Colonic mucosa (tissue), 4 donors: ENCODE measurements at places on chromosomes 6 and 20. TPM values are rescaled to one million over a fixed set of nuclear protein-coding genes. Genes with fewer than 3 reads are reported as not detected.
A peak's percentile ranks its signal among the peaks of the same experiment; 100 is the strongest.

DNA sequence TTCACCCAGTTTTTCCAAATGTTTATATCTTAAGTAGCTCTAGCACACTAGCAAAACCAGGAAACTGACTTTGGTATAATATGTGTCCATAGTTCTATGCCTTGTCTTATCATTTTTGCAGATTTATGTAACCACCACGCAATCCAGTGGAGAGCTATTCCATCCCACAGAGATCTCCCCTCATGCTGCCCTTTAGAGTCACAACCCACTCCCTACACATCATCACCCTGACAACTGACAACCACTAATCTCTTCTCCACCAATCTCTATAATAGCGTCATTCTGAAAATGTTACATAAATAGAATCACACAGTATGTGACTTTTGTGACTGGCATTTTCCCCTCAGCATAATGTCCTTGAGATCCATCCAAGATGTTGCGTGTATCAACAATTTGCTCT lies 29.1 kb downstream of the HLA-DRB5 start:
- no peak for DNase-seq

- DNase-seq, result no peak
Observed at GRCh38 chr20:13173201-13173600, 47.9 kb upstream of the ISM1 start.

DNA sequence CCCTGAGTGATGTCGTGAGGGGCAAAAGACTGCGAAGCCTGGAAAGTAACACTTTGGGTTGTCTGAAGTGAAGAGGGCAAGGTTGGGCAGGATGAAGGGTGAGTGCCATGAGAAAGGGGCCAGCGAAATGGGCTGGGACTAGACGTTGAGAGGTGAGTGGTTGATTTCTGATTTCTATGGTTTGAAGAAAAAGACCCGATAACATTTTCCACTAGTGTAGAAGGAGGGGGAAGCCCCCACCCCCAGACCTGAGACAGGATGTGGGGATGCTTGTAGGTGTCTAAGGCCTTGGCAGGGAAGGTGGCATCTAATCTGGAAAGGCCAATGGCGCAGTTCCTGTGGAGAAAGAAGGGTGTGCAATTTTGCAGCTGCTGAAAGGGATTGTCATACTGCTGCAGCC lies 25.3 kb upstream of the KIF3B start:
- no peak for DNase-seq

DNA sequence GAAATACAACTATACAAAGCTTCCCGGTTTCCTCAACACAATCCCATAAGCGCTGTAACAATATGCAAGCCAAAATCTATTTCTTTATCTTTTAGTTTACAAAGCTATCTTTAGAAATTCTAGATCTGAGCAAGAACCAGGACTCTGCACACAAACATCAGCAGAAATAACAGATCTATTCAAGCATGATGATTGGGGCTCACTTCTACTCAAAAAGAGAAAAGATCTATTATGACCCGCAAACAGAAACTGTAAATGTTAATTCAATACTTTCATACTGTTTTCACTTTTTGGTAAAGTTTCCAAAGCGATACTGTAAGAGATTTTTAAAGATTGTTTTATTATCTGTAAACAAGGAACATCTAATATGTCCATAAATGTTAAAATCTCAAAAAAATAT lies 86.6 kb downstream of the SESN1 start:
- DNase-seq, result no peak

DNA sequence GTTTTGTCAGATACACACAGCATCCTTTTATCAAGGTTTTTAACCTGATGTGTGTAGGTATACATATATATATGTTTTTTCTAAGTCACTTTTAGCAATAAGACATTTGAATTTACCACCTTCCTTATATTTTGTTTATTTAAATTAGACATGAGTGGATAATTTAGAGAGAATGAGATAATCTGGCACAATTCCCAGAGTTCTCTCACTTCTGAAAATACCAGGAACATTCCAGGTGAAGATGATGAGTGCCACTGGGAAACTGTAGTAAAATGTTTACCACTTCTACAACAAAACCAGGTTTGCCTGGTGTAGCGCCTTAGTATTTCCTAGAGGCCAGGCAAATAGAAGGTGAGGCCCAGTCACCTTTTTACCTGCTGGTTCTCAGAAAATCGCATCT lies 189.5 kb downstream of the TMEM242 start:
- no peak for DNase-seq

DNA sequence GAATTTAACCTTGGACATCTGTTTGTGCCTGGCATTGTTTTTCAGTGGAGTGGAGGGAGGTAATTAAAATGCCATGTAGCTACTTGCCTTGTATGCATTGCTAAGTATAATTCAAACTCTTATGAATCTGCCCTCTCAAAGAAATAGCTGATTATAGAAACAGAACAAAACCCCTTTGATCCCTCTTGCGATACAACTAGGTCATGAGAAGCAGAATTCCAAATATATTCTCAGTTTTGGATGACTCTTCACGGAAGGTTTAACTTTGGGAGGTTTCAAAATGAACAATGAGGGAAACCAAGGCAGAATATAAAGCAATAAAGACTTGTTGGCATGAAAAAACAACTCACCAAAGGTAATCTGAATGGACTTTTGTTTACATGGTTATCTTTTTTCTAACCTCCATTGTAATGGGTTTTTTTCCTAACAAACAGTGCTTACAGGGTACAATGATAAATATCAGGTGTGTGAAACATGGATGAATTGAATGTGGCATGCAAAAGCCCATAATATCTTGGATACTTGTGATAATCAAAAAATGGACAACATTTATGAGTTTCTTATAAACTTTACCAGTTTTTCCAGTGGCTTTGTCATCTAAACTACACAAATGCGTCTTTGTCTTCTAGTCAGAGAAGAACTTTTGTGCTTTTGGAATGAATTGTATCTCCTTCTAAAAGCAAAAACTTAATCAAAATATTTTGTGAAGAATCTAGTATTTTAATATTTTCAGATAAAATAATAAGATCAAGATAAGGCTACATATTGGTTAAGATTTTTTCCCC lies 15.7 kb upstream of the HEY2 start:
- no peak for DNase-seq

DNA sequence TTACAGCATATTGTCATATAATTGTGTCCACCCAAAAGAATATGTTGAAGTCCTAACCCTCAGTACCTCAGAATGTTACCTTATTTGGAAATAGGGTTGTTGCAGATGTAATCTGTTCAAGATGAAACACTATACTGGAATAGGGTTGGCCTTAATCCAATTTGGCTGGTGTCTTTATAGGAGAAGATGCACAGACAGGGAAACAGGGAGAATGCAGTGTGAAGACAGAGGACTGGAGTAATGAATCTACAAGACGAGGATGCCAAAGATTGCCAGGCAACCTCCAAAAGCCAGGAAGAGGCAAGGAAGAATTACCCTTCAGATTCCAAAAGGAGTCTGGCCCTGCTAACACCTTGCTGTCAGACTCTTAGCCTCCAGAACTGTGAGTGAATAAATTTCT lies 482.9 kb downstream of the PTPRT start:
- no peak for DNase-seq

- DNase-seq, result peak; percentile 26
Observed at GRCh38 chr20:6007094-6007528, 46.7 kb downstream of the LRRN4 start.

DNA sequence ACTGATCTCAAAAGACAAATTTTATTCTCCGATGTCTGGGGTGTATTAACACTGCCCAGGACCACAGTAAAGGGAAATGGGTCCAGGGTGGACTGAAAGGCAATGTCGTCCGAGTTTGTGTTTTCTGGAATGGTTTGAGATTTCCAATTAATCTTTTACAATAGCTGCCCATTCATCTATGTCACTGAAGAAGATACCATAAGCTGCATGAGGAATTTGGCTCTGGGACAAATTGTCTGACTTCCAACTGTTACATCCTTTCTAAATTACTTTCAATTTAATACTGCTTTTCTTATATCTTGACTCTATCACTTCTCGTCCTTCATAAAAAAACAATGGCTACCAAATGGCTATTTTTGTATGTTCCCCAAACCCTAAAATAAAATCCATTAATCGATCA lies 130.7 kb upstream of the KCNK16 start:
- no peak for DNase-seq

GRCh38 chr6:136958168-136958567 lies 36.1 kb downstream of the SLC35D3 start:
- no peak for DNase-seq

GRCh38 chr20:21074605-21075336 lies 31.4 kb downstream of the LINC00237 start:
- DNase-seq, result no peak

DNA sequence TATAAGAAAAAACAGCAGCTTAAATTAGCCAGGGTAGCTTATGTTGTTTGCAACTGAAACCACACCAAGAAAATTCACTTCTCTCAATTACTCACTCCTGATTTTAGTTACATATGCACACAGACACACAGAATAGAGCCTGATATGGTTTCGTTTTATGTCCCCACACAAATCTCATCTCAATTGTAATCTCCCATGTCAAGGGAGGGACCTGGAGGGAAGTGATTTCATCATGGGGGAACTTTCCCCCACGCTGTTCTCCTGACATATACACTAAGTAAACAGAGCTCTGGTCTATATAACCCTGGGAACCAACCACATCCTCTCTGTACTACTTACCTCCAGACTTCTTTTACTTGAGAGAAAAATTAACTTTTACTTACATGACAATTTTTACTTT lies 9.8 kb downstream of the OR12D1 start:
- DNase-seq, result no peak

DNA sequence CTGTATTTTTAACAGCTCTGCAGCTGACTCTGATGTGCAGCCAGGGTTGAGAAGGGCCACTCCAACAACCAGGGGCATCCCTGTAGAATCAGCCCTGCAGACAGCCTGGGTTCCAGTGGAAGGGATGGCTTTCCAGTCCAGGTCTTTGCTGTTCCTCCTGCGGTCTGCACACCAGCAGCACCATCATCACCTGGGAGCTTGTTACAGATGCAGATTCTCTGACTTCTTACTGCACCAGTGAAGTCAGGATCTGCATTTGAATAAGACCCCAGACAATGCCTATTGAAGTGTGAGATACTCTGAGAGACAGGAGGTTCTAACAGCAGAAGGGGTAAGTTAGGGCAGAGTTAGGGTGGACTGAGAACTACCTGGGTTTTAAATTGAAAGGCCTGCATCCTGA lies 151.3 kb downstream of the F13A1 start:
- DNase-seq, result no peak

DNA sequence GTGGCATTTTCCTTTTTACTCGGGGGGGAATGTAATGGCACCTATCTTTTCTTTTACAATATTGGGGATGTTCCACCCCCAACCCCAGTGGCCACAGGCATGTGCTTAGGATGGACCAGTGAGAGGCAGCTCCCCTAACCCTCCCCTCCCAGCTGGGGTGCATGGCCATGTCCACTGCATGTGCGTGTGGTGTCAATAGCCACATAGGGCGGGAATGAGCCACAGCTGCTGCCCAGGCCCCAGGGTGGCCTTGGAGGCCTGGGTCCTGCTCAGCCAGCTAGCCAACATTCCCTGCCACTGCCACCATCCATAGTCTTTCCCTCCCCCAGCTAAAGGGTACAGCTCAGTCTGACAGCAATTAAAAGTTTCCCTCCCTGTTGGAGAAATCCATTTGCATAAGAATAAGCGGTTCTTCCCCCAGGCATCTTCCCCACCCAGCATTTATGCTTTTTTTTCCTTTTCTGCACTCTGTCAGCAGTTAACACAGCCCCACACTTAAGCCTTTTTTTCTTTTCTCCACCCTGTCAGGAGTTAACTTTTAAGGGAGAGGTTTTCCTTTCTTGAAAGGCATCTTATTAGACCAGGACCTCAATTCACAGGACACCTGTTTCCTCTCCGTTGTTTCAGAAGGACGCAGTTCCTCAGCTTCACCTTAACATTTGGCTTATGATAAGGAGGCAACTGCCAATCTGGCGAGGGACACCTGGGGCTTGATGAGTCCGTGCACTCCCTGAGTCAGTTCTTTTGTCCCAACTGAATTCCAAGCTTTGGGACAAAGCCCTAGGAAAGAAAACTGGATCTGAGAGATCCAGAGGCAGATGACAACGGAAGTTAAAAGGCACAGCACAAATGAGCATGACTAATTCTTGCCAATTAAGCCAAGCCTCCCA lies 121.4 kb downstream of the TPBG start:
- no peak for DNase-seq

- no peak for DNase-seq
Observed at GRCh38 chr6:158472447-158472846, 87.4 kb upstream of the TMEM181 start.

DNA sequence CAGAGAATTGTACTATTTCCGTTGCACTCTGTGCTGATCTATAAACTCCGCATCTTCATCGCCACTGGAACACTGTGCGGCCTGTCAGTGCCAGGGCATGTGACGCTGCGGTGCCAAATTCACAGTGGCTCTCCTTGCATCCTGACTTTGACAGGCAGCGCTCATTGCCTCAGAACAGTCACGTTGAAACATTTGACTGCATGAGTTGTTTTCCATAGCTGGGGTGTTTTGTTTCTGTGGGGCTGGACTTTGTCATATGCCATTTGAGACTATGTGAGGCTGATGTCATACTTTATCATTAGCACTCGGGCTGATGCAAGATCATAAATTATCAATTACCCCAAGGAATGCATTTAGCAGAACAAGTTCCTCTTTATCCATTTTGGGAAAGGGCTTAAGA lies 32.7 kb downstream of the CFAP61 start:
- no peak for DNase-seq

DNA sequence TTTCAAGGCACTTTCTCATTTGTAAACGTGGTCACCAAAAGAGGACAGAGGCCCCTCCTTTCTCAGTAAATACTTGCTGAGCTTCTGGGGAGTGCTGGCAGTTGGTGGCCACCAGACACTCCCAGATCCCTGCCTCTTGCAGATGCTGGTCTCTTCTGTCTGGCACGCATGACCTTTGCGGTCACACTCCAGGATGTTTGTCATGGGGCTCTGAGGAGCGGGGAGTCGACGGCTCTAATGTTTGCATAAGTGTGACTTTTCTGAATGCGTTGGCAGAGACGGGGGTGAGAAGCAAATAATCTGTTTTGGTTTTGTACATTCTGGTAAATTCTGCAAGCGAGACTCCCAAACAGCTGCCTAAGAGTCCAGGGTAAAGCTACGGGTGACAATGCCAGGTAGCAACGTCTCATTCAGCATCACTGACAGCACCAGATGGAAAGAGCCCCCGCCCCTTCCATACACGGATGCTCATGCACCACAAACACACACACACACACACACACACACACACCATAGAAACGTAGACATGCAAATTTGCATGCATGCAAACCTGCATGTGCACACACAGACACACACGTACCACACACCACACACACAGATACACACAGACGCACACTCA lies 101.1 kb downstream of the YTHDF1 start:
- DNase-seq, result no peak

Gene FOXS1
- 0.48 TPM for total RNA-seq

Gene NCOA5
- 20.4 TPM for total RNA-seq

Gene PXDC1
- total RNA-seq, result 8.8 TPM

Gene MPIG6B
- 0.19 TPM for total RNA-seq
